ENCODE measurements at places on chromosomes 7 and 10.

DNA sequence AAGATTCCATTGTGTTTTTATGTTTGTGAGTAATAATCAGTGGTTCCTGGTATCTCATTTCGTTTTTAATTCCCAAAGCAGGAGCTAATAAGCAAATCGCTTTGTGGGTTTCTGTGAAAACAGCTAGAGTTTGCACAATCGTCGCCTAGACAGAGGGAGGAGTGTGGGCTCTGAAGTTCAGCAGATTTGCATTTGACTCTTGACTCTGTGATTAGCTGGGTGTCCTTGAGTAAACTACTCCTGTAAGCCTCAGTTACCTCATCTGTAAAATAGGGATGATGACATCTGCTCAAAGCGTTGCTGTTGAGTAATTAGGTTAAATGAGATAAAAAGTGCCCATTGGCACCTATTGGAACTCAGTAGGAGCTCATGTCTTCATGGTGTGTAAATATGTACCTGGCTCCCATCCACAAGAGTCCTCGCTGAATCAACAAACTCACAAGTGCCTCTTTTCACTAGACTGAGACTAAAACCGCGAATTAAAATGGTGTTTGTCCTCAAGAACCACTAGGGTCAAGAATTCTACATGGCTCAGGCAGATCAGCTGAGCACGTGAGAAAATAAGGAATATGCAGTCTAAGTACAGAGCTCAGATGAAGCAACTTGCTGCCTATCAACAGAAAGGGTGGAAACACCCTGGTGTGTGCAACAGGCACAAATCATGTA lies 385.8 kb upstream of the C7orf33 start:
- DNase-seq: no peak

- DNase-seq: no peak
Measured at GRCh38 chr7:143504937-143505297, 27.2 kb downstream of the TAS2R41 start.

- no peak for DNase-seq
Measured at GRCh38 chr7:150466477-150466876, 16.0 kb downstream of the GIMAP8 start.

- no peak for DNase-seq
Measured at GRCh38 chr7:135745703-135746312, 2.8 kb downstream of the FAM180A start.

- no peak for DNase-seq
Measured at GRCh38 chr7:54066643-54067042, 475.5 kb upstream of the VSTM2A start.

DNA sequence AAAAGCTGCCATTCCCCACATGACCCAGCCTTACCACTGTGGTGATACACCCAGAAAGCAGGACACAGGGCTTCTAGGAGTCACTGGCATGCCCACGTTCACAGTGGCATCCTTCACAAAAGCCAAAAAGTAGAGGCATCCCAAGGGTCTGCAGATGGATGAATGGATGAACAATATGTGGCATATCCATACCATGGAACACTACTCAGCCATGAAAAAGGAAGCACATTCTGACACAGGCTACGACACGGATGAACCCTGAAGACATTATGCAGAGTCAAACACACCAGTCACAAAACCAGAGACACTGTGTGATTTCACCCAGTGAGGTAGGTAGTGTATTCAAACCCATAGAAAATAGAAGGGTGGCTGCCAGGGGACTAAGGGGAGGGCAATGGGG lies 104.7 kb upstream of the DDC start:
- DNase-seq: no peak

DNA sequence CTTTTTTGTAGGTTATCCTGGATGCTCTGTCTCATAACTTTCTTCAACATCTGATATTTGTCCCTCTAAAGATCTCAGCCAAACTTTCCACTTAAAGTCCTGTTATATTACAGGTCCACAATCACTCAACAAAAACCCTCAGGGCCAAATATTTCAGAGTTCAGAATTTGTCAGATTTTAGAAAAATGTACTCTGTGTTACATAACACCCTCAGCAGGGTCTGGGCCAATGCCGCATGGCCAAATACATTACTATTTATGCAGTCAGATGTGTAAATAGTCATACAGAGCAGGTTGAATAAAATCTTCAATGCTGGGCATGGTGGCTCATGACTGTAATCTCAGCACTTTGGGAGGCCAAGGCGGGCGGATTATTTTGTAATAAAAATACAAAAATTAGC lies 11.5 kb downstream of the RAB19 start:
- no peak for DNase-seq

GRCh38 chr10:77121829-77122228 lies 515.8 kb downstream of the KCNMA1 start:
- no peak for DNase-seq

DNA sequence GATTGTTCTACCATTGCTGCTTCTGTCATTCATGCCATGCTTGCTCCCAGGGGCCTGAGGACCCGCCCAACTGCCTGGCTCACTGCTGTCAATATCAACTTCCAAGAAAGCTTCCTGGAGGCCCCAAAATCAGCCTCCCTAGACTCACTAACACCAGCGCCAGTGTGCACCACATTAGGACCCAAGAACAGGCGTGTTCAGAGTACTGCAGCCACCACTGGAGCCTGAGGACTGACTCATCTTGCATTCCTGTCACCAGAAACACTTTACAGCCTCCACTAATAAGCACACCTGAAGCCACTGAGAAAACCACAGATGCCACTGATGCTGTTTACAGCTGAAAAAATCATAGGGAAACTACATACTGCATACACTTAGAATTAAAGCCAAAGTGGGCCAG lies 1284.3 kb downstream of the TYW1 start:
- DNase-seq: no peak

- no peak for DNase-seq
Measured at GRCh38 chr10:4051011-4051640, 266.1 kb upstream of the KLF6 start.

- no peak for DNase-seq
Measured at GRCh38 chr10:44775402-44775741, 135.8 kb upstream of the TMEM72 start.

GRCh38 chr7:115087437-115087836 lies 165.5 kb downstream of the MDFIC start:
- no peak for DNase-seq

Measured in progenitor cell of endocrine pancreas (in vitro differentiated cells).